ENCODE measurements at places on chromosomes 7 and 10.

GRCh38 chr10:11609492-11610093 lies 1.9 kb downstream of the USP6NL start:
- no peak for DNase-seq

DNA sequence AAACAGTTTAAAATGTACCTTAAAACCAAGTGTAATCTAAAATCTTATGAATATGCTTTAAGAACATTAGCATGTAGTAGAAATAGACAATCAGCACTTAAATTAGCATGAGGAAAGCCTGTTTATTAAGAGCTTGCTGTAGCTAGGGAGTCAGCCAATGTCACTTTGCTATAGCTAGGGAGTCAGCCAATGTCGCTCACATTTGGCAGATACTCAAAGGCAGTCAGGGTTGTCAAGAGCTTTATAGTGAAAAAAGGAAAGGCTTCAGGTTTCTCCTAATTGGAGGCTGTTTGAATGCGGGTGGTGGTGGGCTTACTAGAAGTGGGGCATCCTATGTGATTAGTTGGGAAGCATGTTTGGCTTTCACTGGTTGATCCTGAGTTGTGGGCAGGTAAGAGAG lies 226.2 kb upstream of the DGKB start:
- DNase-seq = no peak

GRCh38 chr7:41425926-41426325 lies 277.0 kb downstream of the INHBA start:
- no peak for DNase-seq

- no peak for DNase-seq
These were observed 175.7 kb upstream of the PTN start for GRCh38 chr7:137519181-137519691.

DNA sequence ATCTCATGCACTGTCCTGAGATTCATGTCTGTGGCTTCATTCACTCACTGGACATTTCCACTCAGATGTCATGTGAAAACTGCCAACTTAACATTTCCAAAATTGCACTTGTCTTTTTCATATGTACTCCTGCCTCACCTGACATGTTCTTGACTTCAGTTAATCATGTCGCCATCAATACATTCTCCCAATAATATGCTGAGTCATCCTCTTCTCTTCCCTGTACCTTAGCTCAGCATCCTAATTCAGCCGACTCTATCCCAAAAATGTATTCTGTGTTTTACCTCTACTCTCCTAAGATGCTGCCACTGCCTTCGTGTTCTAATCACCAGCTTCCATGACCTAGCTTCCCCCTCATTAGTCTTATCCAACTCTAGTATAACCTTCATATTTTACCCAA lies 93.9 kb upstream of the GNAI1 start:
- DNase-seq = no peak

DNA sequence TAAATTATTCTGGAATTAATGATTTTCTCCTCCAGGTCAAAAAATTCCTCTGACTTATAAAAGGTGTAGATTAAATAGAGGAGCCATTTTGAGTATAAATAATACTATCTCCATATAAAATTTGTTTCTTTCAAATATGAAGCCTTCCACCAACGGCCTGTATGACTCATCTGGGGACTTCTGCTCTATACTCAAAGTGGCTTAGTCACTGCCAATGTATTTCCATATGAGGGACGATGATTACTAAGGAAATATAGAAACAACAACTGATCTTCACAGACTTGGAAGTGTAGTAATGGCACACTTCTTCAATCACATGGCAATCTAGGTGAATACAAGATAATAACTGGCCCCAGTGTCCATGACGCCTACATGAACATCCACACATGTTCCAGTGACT lies 335.6 kb upstream of the HGF start:
- DNase-seq = no peak

GRCh38 chr7:77461246-77461645 lies 45.1 kb upstream of the GSAP start:
- DNase-seq = no peak

DNA sequence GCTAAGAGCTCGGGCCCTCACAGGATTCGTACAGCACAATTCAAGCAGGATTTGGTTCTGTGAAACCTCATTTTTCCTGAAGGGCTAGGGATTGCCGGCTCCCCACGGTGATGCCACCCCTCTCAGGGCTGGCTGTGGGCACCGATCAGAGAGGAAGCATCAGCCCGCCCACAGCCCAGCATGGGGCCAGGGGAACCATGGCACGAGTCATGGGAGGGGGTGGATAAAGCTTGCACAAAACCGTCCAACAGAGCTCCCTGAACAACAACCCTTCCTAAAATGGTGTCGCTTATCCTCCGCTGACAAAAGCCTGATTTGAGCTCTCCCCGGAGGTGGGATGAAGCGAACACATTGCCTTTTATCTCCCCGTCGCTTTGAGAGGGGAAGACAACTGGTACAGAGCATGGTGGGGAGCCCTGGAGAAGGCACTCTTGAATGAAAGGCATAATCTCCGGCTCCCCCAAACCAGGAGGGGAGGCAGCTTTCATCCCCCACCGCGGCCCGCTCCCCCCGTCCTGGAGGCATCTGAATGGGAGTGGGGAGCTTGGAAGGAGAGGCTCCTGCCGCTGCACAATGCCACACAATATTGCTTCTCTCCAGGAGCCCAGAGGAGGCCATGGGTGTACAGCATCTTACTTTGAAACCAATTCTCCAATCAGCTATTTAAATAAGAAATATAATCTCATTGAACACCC lies 144.0 kb downstream of the RPS24 start:
- DNase-seq = no peak

GRCh38 chr7:53602817-53603418 lies 567.5 kb downstream of the POM121L12 start:
- DNase-seq = no peak

DNA sequence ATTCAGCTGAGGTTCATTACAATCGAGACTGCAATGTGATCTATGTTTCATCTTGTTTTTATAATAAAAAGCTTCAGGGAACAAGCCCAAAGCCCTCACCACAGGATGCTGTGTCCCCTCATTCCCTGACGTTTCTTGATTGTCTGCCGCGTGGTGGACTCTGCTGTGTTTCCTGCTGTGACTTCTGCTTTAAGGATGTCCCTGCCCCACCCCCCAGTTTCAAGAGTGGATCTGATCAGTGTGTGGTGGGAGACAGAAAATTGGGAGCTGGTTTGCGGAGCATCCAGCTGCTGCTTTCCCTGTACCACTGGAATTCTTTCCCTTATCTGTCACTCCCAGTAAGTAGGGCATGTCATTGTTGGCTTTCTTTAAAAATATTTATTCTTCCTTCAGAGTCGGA lies 86.2 kb downstream of the CREM start:
- no peak for DNase-seq

GRCh38 chr7:22851145-22851544 lies 28.5 kb upstream of the TOMM7 start:
- DNase-seq = no peak

GRCh38 chr7:94129443-94130140 lies 125.4 kb upstream of the BET1 start:
- DNase-seq = no peak

GRCh38 chr10:123166618-123167017 lies 12.4 kb downstream of the BUB3 start:
- no peak for DNase-seq

- no peak for DNase-seq
These were observed 101.8 kb upstream of the FERD3L start for GRCh38 chr7:19247017-19247416.

GRCh38 chr7:141497391-141497790 lies 53.8 kb upstream of the AGK start:
- DNase-seq = no peak

DNA sequence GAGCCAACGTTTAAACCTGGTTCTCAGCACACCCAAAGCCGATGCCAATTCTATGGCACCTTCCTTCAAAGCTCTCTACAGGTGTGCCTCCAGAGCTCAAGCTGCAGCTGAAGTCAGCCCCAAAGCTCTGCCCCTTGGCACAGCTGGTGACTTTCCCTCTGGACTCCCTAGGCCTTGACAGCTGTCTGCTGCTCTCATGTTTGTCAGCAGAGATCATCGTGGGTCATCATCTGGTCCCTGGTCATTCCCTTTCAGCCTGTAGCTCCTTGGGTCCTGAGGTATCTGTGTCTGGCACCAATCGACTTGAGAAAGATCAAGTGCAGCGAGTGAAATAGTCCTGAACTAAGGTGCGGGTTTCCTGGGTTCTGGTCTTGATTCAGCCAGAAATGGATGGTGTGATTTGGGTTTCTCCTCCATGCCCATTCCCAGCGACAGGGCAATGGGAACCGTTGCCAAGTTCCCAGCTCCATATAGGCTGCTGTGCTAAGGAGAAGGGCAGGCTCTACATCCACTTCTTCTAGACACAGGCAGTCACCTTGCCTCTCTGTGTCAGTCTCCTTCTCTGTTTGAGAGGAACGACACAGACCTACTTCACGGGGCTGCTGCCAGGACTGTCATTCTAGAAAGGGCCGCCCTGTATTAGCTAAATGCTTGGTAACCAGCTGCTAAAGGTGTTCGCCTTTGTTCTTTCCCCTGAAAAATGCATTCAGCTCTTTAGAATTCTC lies 3.6 kb downstream of the PKD1L1 start:
- DNase-seq = no peak
